ENCODE measurements at places on chromosomes 6 and 20. TPM values are rescaled to one million over a fixed set of nuclear protein-coding genes. Genes with fewer than 3 reads are reported as not detected.

OR2H2 gene
- total RNA-seq = under 0.01 TPM

DNA sequence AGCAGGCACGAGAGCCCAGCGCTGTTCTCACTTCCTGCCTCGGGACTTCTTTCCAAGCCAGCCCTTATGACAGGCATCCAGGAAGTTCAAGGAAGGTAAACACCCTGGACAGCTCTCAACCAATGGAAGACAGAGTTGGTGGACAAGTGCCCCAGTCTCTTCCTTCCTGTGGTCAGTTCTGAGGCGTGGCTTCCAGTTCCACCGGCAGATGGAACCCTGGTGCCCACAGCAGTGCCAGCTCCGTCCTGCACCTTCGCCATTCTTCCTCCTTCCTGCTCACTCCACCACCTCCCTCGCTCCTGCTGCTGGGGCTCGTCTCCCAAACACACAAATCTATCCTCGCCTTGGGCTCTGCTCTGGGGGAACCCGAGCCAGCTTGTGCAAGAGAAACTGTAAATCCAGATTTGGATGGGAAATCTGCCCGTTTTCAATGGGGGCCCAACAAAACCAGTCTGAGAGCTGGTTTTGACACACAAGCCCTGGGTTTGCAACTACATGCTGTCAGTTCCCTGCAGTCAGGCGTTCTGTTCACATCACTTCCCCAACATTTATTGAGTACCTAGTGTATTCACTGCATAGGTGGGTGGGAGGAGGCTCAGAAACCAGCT lies 162.7 kb downstream of the GRM4 start:
- DNase-seq = no peak

DNA sequence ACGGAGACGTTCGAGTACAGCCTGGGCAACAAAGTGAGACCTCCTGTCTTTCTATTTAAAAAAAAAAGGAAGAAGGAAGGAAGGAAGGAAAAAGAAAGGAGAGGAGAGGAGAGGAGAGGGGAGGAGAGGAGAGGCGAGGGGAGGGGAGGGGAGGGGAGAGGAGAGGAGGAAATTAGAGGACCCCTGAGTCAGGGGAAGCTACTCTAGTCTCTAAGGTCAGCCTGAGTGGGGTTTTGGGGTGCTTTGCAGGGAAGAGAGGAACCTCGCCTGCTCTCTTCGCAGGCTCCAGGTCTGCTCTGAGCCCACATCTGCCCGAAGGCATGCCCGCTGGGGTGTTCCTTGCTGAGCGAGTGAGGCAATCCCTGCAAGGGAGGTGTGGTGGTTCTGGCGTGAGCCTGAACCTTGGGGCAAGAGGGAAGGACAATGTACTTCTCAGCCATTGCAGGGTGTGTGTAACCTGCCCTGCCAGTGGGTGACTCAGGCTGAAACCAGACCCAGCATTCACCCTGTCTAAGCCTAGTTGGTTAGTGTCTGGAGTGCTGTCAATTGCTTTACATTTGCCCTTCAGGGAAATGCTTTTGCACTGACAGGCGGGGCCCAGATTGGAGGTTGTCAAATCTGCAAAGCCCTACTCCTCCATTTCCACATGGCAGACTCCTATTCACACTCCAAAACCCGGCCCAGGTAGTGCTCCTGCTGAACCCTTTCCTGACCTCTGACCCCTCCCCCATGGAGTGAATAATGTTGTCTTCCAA lies 15.3 kb upstream of the MMP9 start:
- no peak for DNase-seq

DNA sequence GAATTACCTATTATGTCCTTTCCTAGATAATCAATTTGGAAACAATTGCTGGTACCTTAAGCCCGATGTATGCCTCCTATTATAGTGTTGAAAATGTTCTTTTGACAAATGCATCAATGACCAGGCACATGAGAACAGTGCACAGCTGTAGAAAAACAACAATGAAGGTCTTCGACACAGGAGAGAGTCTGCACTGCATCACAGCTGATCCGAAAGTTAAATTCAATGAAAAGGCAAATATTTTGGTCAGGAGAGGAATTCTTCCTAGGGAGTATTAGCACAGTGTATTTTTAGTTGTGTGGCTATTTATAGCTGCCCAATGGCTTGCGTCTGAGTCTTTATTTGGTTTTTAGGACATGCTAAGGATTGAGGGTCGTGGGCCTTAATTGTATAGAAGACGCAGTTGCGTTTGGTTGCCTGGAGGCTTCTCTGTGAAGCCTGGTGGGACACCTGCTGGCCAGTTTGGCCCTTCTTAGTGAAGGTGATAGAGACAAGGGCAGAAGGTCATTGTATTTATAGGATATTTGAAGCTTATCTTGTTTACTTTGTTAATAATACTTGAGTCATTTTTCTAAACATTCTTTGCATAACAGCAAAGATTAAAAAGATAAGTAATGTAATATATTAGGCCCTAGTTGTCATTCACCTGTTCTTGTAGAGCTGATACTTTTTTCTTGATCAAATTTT lies 72.3 kb downstream of the CDYL start:
- peak; percentile 19 for DNase-seq

DNA sequence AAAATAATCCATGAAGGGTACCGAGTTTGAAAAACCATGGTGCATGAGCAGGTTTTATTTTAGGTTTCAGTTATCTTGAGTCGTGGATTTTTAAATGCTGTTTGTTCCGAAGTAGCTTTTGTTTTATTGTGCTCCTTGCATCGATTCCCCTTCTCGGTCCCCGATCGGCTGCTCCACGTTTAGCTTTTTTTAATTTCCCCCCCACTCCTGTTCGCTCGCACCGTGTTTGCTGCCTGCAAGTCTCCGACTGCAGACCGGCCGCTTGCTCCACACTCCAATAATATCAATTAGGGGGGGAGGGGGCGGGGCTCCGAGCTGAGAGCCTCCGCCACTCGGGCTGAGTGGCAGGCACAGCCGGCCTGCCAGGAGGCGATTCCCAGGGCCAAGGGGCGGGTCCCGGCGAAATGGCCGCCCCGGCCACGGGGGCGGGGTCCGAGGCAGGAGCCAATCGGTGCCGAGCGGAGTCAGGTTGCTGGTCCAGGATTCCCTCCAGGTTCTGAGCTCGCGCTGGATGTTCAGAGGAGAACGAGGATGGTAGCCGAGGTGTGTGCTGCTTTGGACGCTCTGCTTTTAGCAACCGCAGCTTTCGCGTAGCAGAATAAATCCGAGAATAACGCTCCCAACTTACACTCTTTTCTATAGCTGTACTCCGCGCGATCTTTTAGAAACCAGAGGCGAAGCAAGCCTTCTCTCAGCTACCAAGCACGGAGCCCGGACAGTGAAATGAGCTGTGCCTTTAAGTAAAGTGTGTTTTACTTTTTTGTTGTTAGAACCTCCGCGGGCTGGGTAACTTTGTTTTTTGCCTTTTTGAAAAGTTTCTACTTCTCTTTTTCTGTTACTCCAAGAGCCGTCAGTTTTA lies at the start of gene EPHA7:
Gene EPHA7 (minus strand): TSS at position 256 of the 859 bp plus-strand sequence. CDS start 218 bp downstream, at position 38.
- DNase-seq = peak; percentile 60

DNA sequence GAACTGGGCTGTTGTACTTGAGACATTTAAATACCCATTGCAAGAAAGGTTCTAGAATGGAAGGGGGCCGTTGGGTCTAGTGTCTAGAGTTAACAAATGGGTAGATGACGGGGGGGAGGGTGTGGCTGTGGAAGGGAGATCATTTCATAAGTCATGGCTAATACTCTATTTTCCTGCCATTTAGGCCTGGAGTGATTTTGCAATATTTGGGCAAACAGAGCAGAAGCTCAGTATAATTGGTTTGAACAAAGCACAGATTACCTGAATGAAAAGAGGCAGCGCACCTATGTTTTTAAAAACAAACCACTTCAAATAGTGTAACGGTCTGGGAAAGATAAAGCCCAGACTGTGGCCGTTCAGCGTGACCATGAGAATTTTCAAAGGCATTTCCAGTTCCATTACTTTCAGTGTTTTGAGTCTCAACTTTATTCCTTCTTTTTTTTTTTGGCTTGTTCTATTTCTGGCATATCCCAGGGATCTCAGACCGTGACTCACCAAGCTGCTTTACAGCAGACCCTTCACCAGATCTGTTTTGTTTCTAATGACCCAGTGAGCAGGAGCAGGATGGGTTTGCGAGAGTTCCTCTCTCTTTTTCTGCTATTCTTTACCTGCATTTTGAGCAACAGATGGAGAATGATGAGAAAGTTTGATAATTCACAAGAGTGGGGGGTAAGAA lies 73.7 kb downstream of the LYRM2 start:
- no peak for DNase-seq

DNA sequence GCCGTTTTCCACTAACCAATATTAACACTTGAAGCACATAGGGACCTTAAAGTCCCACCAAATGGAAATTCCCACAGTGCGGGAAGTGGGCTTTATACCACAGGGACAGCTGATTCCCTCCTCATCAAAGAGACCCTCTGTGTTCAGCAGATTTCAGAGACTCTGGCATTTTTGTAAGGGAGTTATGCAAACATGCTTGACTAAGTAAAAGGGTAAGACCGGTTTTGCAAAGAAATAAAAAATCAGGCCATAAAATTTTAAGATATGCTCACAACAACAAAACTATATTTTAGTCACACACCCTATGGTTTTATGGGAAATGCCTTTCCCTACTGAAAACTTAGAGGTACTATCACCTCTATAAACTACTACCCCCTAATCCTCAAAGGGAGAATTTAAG lies 45.4 kb upstream of the SPTLC3 start:
- no peak for DNase-seq

GRCh38 chr6:13181393-13181792 lies 146.9 kb downstream of the TBC1D7 start:
- DNase-seq = no peak

DNA sequence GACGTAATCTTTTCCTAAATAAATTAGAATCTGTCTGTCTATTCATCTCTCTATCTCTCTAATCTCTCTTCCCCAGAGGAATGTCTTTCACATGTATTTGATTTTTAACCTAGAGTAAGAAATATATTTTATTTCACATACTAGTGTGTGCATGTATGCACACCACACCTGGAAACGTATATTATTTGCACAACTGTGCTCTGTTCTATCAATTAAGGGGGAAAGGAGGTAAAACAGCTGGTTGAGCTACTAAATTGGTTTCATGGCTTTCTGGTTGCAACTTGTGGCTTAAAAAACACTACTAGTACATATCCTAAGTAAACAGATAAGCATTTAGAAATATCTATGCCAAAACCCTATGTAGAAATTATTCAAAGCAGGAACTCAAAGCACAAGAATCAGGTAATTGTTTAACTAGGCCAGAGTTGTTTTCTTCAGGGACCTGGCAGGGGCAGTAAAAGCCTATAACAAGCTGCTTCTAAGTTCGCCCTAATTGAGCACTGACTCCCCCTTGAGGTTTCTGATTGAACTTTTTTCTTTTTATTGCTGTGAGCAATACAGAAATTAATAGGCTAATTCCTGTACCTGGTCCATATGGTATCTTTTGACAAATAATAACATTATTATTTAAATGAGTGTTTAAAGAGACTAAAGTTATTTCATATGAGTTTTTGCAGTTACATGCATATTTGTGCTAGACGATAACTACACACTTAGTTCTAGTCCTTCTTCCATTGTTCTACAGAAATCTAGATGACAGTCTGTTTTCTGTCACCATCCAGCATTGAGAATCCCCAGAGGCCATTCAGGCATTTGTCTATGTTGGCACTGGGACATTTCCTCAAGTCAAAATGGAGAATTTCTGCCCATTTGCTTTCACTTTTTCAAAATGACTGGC lies 88.6 kb downstream of the MCHR2 start:
- DNase-seq = no peak

DNA sequence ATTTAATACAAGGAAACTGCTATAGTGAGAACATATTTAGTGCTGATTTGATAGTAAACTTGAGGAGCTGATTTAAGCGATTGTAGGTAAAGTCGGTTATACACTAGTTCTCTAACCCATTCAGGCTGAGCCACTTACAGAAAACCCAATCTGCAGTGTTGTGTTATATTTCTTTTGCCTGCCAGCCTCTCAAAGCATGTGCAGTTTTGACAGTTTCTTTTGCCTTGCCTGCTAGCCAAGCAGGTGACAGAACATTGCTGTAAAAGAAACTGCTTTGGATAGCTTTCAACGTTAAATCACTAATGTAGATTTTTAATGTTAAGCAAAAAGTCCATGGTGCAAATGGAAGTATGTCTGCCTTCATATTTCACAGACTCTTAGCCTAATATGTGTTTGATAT lies 982.9 kb downstream of the EYS start:
- no peak for DNase-seq

DNA sequence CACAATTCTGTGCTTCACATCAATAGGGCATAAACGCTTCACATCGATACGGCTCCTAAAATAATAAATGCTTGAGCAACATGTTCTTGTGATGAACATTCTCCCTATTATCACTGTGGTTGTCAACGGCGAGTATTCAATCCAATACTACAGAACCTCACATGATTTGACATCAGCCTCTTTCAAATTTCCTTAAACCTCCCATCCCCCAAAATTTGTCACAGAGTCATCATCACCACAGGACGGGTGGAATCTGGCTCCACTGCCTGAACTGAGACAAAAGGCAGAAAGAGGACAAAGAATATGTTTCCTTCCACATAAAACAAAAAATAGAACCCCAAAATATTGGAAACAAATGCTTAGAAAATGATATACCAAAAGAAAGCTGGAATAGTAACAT lies 7.3 kb downstream of the THEMIS start:
- no peak for DNase-seq

All from hematopoietic multipotent progenitor cell (in vitro differentiated cells).